Stimulated activated CD4-positive, alpha-beta T cell treated with anti-CD3 and anti-CD28 coated beads, TNF-alpha, amount 100 ng/mL, for 1 hour (primary cell): ENCODE measurements at places on chromosomes 13 and 19.

DNA sequence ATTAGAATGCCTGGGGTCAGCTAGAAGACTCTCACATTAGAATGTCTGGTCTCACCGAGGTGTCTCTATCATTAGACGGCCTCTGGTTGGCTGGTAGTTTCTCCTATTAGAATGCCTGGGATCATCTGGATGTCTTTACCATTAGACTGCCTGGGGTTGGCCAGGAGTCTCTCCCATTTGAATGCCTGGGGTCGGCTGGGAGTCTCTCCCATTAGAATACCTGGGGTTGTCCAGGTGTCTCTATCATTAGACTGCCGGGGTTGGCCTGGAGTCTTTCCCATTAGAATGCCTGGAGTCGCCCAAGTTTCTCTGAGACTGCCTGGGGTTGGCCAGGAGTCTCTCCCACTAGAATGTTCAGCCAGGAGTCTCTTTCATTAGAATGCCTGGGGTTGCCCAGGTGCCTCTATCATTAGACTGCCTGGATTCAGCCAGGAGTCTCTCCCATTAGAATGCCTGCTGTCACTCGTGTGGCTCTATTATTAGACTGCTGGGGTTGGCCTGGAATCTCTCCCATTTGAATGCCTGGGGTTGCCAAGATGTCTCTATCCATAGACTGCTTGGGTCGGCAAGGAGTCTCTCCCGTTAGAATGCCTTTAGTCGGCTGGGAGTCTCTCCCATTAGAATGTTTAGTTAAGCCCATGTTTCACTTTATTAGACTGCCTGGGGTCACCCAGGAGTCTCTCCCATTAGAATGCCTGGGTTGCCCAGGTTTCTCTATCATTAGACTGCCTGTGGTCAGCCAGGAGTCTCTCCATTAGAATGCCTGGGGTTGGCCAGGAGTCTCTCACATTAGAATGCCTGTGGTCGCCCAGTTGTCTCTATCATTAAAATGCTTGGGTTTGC lies 1467.8 kb downstream of the UQCRFS1 start:
- no peak for DNase-seq

DNA sequence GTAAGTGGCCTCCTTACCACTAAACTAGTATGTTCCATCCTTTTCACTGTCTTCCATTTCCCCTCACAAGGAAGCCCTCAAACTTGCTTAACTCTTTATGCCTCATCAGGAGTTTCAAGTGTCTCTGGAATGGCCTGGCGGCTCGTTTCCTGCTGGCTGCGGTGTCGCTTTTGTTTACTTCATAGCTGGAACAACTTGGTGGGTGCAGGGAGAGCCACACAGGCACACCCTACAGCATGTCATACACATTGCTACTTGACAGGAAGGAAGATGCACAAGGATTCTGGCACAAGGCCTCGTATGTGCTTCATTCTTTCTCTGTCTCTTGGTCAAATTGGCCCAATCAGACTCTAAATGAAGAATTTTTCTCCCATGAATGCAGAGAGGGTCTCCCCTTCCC lies 488.3 kb downstream of the FOXO1 start:
- no peak for DNase-seq

DNA sequence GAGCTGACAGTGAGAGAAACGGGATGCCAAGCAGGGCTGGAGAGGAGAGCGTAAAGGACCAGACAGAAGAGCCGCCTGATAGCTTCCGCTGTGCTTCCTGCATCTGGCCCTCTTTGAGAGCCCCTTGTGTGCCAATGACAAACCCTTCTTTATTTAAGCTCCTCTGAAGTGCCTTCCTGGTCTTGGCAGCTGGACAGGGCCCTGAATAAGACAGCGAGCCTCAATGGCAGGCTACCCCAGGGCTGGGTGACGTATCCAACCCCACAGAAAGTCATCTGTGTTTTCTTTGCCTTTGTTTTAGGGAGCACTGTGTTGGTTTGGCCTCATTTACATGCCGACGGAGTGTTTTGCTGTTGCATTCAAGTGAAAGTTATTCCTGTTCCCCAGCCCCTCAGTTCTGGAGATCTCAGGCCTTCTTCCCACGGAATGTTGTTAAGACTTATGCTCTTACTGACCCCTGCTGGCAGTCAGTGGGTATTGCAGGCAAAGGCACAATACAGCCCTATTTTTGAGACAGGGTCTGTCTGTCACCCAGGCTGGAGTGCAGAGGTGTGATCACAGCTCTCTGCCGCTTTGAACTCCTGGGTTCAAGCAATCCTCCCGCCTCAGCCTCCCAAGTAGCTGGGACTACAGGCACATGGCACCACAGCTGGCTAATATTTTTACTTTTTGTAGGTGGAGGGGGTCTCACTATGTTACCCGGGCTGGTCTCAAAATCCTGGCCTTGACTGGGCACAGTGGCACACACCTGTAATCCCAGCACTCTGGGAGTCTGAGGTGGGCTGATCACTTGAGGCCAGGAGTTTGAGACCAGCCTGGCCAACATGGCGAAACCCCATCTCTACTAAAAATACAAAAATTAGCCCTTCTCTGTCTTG lies 16.8 kb downstream of the CCL25 start:
- no peak for DNase-seq

- no peak for DNase-seq
Measured at GRCh38 chr19:55962186-55962585, 14.6 kb downstream of the NLRP8 start.

DNA sequence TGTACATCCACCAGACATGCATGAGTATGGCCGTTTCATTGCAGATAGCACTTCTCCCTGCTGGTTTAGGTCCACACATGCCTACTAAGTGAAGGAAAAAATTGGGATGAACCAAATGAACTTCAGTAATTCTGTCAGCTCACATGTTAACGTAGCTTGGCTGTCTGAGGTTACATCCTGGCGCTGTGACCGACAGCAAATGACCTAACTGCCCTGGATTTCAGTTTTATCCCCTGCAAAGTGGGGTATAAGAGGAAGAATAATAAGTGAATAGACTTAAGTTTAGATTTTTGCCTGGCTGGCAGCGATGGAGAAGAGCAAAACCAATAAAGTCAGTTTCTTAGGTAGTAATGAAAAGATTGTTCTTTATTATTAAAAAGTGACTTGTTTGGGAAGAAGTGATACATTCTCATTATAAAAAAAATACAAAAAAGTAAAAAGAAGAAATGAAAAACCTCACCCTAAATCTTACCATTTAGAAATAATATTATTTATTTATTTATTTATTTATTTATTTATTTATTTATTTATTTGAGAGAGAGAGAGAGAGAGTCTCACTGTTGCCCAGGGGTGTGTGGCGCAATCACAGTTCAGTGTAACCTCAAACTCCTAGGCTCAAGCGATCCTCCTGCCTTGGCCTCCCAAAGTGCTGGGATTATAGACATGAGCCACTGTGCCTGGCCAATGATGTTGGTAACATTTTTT lies 4.2 kb upstream of the RNF113B start:
- DNase-seq = no peak

- no peak for DNase-seq
Measured at GRCh38 chr13:28650284-28650683, 8.6 kb upstream of the POMP start.

- DNase-seq = peak; percentile 38
Measured at GRCh38 chr13:41263261-41263971, at the start of gene MTRF1. Gene MTRF1 (minus strand): TSS chr13:41263576. CDS start chr13:41260907, 2,669 bp downstream.

- no peak for DNase-seq
Measured at GRCh38 chr13:56864451-56864850, 276.3 kb upstream of the PRR20A start.

- DNase-seq = no peak
Measured at GRCh38 chr19:1181606-1182005, 7.5 kb upstream of the SBNO2 start.

- DNase-seq = no peak
Measured at GRCh38 chr19:51448411-51449016, 9.7 kb downstream of the SIGLEC8 start.

DNA sequence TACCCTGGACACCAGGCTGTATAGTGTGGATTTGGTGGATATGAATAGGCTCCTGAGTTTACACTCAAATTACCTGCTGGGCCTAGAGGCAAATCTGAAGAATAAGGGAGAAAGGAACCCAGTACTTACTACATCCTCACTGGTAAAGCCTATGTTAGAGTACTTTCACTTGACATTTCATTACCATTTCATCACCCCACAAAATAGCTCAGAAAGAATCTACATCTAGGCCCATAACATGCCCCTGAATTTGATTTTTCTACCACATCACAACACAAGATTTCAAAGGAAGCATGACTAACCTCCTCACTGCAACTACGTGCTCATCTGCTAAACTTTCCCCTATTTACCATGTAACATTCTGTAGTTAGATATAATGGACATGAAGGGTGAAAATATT lies 43.3 kb downstream of the VWA8 start:
- DNase-seq = no peak

- DNase-seq = no peak
Measured at GRCh38 chr13:43569658-43570057, 217.1 kb downstream of the ENOX1 start.

DNA sequence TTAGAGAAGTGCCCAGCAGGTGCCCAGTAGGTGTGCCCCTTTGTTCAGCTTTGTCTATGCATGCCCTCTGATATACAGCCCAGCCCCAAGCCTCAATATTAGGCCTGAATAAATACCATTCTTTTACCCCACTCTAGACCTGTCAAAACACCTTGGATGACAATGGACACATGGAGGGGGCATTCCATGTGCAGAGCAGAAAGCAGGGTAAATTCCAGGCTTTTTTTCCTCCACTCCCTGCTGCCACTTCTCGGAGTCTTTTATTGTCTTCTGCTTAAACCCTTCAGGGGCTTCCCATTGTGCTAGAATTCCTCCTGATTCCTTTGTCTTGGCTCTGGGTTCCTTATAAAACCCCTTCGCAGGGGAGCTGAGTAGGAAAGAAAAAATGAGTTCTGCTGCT lies 5.8 kb upstream of the FRY start:
- DNase-seq = no peak

DNA sequence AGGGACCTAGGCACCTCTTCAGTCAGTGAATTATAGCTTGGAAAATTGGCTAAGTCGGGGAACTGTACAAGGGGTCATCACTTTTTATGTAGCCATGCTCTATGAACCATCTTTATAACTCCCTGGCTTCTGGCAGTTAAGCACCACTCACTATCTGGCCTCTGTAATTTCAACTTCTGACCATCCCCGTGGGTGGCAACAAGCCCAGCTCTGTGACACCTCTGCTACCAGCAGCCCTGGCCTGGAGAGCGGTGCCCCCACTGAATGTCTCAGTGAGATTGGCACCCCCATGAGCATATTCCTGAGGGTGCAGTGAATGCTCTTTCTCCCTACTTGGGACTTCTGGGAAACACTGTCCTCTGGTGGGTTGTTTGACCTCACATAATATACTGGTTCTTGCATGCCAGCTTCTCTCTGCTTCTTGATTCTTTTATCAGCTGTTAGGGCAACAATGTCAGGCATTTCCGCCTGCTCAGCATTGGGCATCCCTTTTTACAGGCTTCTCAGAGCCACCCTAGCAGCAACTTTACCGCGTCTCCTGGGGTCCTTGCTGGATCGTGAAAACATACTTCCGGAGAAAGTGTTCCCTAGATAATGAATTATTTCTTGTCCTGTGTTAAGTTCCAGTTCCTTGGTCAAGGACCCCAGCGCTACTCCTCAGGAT lies 10.4 kb downstream of the KL start:
- no peak for DNase-seq

GRCh38 chr13:43132257-43132656 lies 108.9 kb downstream of the DNAJC15 start:
- no peak for DNase-seq

GRCh38 chr13:39566216-39566869 lies 36.6 kb downstream of the LHFPL6 start:
- no peak for DNase-seq
